ENCODE measurements at places on chromosomes 13 and 19.
A peak's percentile ranks its signal among the peaks of the same experiment; 100 is the strongest.

- DNase-seq = peak; percentile 50
These were observed 903.1 kb downstream of the SLITRK6 start for GRCh38 chr13:84896128-84896527.

DNA sequence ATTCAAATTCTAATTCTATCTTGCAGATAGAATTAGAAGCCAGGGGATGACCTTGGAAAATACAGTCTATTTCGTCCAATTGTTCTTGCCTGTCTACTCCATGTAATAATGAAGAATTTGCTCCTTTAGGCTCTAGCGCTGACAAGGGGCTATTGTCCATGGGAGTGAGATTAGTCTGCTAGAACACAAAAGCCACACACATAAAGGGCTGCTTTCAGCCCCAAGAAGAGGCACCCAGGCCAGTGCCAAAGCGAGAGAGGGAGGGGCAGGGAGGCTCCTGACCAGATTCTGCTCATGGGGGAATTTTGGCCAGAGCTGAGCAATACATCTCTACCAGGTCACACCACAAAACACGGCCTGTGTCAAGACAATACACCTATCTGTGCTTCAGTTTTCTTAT, 1306.9 kb downstream of the UQCRFS1 start:
- DNase-seq = no peak

- DNase-seq = peak; percentile 40
These were observed 67.4 kb downstream of the GGACT start for GRCh38 chr13:100520936-100521850.

DNA sequence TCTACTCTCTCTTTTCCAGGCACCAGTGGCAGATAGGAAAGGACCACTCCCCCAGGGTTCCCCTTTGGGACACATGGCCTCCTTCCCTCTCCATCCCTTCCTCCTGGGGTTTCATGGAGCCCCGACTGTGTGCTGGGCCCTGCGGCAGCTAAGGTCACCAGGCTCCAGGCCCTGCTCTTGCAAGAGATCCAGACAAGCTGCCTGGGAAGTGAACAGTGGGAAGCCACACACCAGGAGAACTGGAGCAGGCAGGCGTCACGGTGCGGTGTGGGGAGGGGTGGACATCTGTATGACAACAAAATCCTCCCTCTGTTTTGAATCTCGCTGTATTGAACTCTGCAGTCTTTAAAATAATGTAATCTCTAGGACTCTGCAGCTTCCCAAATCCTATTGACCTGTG, 330.1 kb downstream of the UQCRFS1 start:
- DNase-seq = no peak

DNA sequence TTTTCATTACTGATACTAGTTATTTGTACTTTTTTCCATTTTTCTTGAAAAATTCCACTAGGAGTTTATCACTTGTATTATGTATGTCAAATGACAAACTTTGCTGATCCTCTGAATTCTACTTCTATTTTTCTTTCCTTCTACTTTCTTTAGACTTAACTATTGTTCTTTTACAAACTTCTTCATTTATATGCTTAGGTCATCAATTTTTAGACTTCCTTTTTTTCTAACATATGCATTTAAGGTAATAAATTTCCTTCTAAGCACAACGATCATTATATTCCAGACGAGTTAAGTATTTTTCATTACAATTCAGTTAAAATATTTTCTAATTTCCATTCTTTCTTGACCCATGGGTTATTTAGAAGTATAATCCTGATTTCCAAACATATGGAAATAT, 240.8 kb downstream of the NHLRC3 start:
- no peak for DNase-seq

- DNase-seq = no peak
These were observed 88.1 kb downstream of the SHISA2 start for GRCh38 chr13:25963674-25964073.

DNA sequence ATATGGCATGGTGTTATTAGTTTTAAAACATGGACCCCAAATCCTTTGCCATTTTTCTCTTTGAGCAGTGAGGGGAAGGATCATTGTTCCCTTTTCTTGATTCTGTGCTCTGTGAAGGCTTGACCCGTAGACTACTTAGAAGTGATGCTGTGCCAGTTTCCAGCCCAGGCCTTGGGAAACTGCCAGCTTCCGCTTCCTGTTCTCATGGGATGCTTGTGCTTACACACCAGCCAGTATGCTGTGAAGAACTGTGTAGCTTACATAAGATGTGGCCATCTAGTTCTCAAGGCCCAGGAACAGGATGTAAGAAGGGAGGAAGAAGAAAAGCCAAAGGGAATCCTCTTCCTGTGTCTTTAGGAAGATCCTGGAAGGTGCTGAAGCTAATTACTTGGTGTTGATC, 180.9 kb downstream of the PCCA start:
- no peak for DNase-seq

DNA sequence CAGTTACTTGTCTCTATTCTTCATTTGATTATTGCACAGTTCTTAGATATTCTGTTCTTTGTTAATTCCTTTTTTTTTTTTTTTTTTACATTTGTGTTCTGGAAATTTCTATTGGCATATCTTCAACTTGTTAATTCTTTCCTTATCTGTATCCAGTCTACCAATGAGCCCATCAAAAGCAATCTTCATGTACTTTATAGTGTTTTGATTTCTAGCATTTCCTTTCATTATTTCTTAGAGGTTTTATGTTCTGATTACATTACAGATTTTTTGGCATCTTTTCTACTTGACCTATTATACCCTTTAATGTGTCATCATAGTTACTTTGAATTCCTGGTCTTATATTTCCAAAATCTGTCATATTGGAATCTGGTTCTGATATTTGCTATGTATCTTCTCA, 2194.8 kb downstream of the PCDH9 start:
- no peak for DNase-seq

DNA sequence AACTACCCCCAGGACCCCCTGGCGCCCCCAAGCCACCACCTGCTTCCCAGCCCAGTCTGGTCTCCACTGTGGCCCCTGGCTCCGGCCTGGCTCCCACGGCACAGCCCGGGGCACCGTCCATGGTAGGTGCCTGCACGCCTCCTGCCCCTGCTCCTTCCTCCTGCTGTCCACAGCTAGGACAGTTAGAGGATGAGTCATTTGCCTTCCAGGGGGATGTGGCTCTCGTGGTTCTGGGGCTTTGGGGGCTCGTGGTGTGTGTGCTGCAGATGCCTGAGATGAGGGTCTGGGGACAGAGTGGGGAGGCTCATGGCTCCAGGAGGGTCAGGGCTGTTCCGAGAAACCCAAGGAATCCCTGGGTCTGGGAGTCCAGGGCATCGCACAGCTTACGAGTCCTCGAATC, 12.7 kb downstream of the MED25 start:
- no peak for DNase-seq

DNA sequence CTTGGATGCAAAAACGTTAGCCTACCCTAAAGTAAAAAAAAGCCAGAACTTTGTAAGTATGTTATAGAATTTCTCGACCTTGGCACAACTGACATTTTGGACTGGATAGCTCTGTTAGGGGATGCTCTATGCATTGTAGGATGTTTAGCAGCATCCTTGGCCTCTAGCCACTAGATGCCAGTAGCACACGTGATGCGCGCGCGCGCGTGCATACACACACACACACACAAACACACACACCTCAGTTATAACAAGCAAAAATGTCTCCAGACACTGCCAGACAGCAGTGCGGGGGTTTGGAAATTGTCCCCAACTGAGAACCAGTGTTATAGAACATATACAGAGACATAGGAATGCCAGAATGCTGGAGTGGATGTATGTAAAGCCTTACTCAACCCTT, 17.2 kb downstream of the ZNF226 start:
- no peak for DNase-seq

DNA sequence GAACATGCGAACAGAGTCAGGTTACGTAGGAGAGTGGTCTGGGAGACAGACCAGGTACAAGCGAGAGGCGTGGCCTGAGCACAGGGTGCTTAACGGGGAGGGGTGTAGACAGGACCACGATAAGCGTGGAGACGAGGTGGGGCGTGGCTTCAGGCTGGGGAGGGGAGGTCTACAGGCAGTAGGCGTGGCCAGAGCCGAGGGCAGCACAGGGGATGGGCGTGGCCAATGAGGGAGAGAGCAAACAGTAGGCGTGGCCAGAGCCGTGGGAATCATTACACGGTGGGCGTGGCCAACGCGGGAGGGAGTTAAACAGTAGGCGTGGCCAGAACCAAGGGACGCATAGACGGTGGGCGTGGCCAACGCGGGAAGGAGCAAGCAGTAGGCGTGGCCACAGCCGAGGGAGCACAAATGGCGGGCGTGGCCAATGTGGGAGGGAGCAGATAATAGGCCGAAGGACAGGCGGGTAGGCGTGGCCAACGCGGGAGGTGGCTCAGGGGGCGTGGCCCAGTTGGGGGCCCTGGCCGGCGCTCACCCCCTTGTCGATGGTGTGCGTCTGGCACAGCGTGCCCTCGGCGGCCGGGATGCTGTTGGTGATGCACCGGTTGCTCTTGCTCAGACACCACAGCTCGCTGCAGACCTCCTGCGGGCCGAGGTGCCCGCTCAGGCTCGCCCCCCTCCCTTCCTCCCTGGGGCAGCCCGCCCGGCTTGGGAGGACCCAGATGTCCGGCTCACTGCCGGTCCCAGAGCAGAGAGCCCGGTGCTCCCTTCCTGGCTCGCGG, 15.2 kb upstream of the MYO1F start:
- DNase-seq = peak; percentile 96

- no peak for DNase-seq
These were observed 65.3 kb upstream of the ZNF681 start for GRCh38 chr19:23823952-23824389.

- no peak for DNase-seq
These were observed 50.0 kb downstream of the LATS2 start for GRCh38 chr13:21011378-21011777.
